ENCODE measurements at places on chromosomes 3 and 15.

DNA sequence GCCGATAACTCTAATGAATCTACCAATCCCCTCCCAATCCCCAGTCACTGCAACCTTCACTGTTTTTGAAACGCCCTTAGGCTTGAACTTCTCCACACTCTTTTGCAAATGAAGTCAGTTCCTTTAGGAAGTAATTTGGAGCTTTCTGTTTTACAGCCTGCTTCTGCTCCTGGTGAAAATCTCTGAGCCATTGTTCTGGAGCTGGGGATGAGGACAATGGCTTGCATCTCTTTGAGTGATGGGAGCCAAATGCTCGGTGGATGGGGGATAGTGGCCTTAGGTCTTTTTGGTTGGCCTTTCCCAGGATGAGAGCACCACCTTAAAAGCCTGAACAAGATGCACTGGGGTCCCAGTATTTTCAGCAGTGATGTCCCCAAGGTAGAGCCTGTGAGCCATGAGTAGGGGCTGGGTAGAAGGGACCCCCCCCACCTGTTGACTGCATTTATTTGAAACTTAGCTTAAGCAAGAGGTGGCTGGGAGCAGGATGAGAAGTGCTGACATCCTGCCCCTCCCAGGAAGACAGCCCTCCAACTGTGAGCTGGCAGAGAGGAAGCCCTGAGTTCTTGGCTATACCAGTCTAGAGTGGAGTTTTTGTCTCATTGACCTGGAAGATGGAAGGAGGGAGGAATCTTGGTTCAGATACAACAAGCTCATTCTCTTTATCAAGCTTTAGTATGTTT, 7.6 kb upstream of the MYO5C start:
- no peak for DNase-seq

DNA sequence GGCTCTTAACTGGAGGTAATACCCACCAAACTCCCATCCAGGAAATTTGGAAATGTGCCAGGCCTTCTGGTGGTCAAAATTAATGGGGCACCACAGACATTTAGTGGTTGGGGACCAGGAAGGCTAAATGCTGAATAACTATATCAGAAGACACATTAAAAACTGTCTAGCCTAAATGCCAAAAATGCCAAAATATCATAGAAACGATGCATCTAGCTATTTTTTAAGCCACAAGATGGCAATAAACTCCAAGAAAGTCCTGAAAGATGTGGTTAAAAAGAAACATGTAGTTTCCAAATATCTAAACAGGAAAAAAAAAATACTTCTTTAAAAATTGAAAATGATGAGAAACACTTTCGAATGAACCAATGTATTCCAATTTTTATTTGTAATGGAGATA, 19.9 kb downstream of the CCDC14 start:
- no peak for DNase-seq

- no peak for DNase-seq
Measured at GRCh38 chr3:143839980-143840379, 8.3 kb downstream of the SLC9A9 start.

- no peak for DNase-seq
Measured at GRCh38 chr15:80275961-80276360, 23.9 kb upstream of the CTXND1 start.

- DNase-seq = no peak
Measured at GRCh38 chr3:45269952-45270351, 43.9 kb upstream of the TMEM158 start.

- no peak for DNase-seq
Measured at GRCh38 chr3:116064646-116065045, 380.6 kb downstream of the LSAMP start.

DNA sequence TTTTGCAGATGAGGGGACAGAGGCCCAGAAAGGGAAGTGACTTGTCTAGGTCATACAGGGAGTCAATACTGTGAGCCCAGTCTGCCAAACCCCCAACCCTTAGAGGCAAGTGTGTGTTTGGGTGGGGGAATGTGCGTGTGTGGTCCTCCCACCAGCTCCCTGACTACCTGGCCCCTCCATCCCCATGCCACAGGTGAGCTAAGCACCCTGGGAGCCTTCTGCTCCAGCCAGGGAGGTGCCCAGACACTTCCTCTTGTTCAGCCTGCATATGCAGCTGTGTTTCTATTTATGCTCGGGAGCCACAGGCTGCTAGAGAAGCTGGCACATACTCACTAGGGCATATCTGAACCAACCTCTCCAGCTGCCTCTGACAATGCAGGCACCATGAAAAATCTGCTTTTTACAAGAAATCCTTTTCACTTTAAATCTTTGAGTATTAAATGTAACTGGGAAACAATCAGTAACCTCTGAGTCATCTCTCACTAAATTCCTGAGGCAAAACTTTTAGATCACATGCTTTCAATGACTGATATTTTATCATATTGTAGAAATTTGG, 20.7 kb downstream of the TBC1D2B start:
- no peak for DNase-seq

DNA sequence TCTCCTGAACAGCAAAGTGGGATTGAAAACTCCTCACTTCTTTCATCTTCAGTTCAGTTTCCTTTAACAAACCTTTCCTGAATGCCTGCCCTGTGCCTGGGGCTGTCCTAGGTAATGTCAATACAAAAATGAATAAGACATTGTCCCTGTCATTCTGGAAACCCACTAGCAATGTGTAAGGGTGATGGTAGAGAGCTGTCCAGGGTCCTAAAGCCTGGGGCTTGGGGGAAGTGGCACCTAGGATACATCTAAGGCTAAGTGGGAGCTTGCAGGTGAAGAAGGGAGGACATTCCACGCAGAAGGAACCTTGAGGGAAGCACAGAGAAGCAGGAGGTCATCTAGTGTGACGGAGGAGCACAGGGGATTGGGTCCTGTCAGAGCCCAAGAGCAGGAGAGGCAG, 212.7 kb upstream of the PPP2R3A start:
- no peak for DNase-seq

DNA sequence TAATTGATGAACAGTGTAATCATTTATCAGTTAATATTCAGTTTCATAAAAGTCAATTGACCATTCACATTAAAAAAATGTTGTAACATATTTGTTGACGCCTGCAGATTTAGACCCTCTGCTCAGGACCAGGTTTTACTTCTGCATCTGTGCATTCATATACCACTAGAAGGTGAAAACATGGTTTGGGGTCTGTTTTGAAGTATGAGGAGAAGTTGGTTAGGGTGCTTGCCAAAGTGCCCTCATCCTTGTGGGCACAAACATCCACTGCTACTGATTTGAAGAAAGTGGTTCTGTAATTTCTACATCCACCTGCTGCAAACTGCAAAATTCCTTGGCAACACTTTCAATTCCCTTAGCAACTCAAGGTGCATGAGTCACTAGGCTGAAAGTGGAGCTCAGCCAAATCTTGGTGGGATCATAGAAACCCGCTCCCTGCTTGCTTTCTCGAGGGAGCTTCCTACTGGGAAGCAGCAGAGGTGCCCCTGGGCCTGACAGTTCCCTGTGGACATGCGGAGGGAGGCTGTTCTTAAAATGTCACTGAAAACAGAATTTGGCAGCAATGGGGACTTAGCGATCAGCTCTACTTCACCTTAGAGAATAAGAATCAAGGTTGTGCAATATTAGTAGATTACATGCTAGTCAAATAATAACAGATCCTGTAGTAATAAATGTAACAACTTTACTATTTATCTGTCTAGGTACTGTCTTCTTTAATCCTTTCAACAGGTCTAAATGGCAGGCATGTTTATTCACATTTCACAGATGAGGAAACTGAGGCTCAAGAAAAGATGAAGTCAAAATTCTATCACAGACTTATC, 301.0 kb upstream of the TBL1XR1 start:
- peak; percentile 40 for DNase-seq

- no peak for DNase-seq
Measured at GRCh38 chr3:189718215-189718614, 87.0 kb downstream of the TP63 start.

GRCh38 chr3:174198199-174198598, 660.9 kb upstream of the NAALADL2 start:
- peak; percentile 55 for DNase-seq

DNA sequence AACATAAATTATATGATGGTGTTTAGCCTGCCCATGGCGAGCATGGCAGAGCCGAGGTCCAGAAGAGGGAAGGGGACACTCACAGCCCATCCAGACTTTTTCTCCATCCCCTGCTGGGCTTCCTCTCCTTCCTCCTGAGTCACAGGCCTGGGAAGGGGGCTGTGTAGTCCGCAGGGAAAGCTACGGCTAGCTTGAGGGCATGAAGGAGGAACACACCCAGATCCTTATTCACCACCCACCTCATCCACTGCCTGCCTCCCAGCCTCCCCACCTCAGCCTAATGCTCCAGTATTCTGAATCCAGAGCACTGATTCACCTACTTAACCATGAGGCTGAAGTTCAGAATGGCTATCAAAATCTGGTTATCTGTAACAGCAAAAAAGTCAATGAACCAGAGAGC, 97.8 kb downstream of the OXNAD1 start:
- DNase-seq = no peak

DNA sequence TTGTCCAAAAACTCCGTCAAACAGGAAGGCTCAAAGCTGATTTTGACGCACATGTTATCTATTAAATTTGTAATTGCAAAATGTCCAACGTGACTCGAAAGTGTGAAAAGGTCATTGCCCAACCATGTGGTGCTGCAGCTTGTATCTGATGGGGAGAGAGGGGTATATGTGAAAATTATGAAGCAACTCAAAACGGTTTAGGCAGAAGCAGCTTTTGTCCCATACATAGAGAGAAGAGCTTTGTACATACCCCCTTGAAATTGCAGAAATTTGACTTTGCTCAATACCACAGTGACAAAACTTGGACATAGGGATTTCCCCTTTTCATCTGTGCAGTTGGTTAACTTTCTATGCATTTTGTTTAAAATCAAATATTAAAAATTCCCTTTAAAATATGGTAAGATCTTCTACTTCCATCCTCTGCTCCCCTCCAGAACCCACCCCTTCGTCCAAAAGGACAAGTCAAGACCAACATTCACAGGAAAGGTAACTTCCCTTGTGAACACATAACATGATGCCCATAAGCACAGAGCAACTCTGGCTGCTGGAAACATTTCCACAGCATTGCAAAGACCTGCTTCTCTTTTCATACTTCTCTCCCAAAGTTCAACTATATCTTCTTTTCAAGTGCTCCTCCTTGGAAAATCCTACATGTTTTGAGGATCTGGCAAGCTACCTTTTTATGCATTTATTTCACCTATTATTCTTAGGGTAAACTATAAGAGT, 253.7 kb upstream of the THBS1 start:
- DNase-seq = no peak

- DNase-seq = no peak
Measured at GRCh38 chr3:150557725-150558124, 11.1 kb downstream of the EIF2A start.

DNA sequence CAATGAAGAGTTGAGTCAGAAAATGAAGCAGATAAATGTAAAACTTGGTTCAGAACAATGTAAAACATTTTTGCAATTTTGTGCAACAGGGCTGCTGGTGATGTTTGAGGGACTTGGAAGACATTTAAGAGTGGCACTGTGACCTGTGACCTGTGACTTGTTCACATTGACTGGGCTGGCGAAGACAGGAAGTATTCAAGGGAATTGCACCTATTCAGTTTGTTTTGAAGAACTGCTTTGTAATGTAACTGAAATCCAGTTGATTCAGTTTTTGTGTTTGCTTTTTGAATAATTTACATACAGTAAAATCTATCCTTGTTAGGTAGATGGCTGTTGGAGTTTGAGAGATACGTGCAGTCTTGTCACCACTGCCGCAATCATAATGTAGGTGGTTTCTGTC, 35.4 kb downstream of the MCTP2 start:
- no peak for DNase-seq

- peak; percentile 44 for DNase-seq
Measured at GRCh38 chr15:53716909-53717876, 42.3 kb downstream of the WDR72 start.

DNA sequence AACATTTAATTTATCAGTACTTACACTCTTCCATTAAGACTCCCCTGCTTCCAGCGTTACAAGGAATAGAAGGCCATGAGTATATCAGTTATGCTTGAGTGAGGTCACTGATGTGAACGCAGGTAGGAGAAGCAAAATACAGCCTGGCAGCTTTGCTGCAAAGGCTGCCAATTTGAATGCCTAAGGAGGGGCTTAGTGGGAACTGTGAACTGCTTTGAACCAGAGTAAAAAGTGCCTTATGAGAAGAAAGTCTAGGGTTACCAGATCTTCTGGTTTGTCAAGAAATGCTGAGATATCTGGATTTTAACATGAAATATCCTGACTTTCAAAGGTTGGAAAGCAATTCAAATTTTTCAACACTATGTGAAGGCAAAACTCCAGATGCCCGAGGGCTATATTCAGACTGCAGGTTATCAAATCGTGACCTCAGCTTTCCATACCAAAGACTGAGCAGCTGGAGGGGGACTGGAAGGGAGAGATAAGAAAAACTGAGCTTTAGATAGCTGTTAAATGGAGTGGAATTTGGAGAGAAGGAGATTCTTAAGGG, 446.3 kb upstream of the NECTIN3 start:
- no peak for DNase-seq

DNA sequence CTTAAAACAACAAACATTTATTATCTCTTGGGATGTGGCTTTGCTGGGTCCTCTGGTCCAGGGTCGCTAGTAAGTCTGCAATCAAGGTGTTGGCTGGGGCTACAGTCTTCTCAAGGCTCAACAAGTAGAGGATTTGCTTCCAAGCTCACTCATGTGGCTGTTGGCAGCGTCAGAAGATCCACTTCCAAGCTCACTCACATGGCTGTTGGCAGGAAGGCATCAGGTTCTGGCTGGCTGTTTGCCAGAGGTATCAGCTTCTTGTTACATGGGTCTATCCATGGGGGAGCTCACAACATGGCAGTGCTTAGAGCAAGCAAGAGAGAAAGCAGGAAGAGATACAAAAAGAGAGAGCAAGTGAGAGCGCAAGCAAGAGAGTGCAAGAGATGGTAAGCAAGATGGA, 15.0 kb upstream of the BNC1 start:
- no peak for DNase-seq

GRCh38 chr15:61088675-61089074, 140.4 kb downstream of the RORA start:
- DNase-seq = no peak

- DNase-seq = no peak
Measured at GRCh38 chr3:94175677-94176076, 112.8 kb downstream of the NSUN3 start.

- no peak for DNase-seq
Measured at GRCh38 chr3:192931825-192932224, 14.2 kb upstream of the MB21D2 start.

DNA sequence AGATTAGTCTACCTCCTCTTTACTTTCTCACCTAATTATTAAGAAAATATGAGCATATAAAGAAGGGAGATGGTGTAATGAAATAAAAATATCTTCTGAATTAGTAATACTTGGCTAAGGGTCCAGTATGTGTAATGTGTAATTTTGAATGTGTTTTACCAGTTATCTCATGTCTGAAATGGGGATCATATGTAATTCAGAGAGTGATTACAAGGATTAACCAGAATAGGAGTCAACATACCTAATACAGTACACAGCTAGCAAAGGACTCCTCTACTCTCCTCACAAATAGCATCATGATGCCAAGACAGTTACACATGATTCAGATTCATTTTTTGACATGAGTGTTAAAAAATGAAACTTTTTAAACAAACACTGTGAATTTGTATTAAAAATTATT, 570.4 kb downstream of the SI start:
- no peak for DNase-seq
